ENCODE measurements at places on chromosomes 2 and 18.
A peak's percentile ranks its signal among the peaks of the same experiment; 100 is the strongest.

- DNase-seq, result no peak
Observed at GRCh38 chr2:24881623-24882022, 38.4 kb downstream of the ADCY3 start.

DNA sequence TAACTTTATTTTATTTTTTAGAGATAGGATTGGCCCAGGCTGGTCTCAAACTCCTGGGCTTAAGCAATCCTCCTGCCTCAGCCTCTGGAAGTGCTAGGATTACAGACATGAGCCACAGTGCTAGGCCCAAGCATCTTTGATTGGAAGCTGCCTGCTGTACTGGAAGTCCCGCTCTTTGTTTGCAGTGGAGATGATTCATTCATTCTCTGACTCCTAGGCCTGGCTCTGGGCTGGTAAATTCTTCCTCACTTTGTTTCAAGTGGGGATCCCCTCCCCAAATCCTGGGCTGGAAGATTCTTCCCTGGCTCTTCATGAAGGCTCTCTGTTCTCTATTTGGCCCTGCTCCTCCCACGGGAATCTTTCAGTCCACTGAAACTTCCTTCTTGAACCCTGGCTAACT lies 81.9 kb downstream of the NEURL3 start:
- no peak for DNase-seq

GRCh38 chr18:48310999-48311398 lies 98.2 kb downstream of the ZBTB7C start:
- no peak for DNase-seq

DNA sequence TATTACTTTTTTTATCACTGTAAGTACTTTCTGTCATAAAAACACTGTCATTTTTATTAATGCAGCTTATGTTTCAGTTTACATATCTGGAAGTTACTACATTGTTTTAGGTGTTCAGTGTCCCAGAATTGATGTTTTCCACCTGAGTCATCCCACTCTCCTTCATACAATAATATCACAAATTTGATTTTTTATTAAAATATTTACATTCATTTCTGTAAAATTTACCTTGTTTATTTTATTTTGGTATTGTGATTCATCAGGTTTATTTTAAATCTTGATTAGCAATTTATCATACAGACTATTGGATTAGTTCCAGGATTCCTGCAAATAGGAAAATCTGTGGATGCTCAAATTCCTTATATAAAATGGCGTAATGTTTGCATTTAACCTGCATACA lies 1662.9 kb downstream of the SUCLG1 start:
- no peak for DNase-seq

- DNase-seq, result no peak
Observed at GRCh38 chr2:147031897-147032296, 812.9 kb upstream of the ACVR2A start.

DNA sequence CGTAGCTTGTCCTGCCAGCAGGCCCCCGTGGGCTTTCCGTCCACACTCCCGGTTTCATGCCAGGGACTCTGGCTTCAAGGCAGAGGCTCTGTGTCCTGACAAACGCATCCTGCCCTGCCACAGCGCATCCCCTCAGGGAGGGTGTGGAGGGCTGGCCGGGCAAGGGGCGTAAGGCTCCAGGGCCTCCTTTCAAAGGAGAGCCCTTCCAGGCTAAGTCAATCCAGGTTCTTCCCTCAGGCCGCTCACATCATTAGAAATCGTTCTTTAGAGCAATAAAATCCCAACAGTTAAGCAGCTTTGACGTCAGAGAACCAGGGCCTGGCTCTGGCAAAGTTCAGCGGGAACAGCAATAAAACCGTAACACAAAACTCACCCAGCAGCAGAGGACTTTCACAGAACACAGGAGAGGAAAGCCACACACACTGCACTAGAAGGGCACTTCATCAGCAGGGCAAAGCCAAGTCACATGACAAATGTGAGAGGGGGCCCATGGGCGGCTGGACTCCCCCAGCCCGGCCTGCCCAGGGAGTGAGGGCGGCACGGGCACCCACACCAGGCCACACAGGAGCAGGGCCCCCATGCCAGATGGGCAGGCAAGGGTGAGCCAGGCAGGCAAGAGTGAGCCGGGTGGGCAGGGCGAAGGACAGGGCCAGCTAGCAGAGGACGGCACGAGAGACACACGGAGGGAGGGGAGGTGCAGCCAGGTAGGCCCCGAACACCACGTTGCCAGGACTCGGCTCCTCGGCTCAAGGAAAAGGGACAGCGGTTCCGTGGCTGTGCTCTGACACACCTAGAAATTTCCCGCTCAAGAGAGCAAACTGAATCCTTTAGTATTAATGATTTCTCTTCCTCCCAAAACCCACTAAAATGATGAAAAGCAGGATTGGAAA lies 52.0 kb downstream of the HDAC4 start:
- no peak for DNase-seq

DNA sequence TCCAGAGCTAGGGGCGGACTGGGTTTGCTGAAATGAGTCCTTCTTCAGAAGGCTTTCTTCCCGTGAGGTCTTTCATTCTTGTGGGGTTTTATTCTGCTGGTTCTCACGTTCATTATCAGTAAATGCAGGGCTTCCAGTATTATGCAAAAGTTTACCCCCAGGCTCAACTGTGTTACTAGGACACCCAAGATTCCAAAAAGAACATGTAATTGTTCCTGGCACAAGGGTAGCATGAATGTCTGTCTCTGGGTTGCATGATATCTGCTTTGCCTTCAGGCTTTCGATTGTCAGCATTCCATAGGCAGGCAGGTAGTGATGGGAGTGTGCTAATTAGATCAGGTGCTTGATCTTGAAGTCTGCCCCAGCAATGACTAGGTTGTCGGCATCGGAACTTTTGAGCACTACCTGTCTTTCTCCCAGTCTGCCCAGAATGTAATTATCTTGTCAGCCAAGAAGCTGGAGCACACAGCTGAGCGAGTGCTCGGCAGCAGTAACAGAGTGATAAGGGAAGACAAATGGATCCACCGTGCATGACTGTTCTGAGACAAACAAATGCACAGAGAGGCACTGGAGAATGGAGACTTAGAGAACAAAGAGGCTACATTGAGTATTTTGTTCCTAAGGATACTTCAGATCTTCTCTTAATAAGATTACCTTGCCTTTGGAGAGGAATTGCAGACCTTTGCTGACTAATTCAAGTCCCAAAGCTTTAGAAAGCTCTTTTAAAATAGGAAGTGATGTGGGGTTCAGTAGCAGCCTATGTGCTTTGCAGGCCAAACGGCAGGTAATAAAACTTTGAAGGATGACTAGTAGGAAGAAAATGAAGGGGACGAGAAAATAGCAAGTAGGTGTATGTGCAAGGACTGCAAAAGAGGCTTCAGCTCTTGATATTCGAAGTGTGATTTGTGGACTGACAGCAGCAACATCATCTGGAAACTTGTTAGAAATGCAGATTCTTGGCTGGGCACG lies 41.9 kb downstream of the ITGB6 start:
- no peak for DNase-seq

DNA sequence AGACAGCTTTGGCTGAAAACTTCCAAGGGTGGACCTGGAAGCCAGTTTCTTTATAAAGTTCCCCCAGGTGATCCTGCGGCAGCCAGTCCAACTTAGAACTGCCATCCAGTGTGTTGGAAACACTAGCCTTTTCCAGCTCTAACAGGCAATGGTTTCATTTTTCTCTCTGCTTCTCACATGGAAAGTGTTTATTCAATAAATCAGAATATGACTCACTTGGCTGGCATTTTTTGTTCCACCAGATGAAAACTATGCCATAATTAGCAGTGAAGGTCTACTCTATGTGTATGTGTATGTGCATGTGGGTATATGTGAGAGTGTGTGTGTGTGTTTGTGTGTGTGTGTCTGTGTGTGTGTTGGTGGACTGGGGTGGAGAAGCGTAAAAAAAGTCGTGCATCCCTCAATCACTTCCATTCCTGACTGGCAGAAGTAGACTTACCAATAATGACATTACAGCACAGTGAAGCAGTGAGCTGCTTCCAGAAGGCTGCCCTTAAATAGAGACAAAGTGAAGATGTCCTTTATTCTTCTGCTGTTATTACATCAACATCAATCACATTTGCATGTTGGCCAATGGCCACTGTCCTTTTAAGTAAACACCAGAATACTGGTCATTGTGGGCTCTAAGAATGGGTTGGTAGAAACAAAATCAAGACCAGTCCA lies 90.9 kb upstream of the SETBP1 start:
- DNase-seq, result no peak

- DNase-seq, result no peak
Observed at GRCh38 chr2:240397542-240397916, 37.9 kb upstream of the GPC1 start.

GRCh38 chr18:48814490-48815178 lies 136.1 kb downstream of the SMAD7 start:
- no peak for DNase-seq

DNA sequence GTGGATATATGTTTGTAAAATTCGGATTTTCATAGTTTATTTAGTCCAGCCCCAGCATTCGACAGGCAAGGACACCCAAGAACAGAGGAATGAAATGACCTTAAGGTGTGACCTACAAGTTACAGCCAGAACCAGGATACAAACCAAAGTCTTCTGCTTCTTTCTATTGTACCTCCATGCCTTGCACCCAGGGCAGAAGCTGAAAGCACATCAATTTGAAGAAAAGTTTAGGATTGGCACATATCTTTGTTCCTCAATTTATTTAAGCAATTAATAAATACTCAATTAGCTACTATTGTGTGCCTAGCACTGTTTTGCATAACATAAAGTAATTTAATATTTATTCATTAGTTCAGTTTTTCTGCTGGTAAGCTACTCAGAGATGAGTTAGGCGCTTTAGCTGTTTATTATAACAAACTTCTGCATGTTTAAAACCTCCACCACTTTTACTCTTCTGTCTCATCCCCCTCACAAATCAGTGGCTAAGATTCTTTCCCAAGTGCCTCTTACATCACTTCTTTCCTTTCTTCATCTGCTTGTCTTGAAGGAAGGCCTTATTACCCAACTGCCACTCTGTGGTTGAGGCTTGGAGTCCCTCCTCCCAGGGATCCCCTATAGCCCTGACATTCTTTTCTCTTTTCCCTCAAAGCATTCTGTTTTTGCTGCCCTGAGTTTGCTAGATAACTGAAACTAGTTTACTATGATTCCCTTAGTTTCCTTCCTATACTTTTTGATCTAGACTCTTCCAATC lies 37.1 kb upstream of the DARS1 start:
- DNase-seq, result no peak

DNA sequence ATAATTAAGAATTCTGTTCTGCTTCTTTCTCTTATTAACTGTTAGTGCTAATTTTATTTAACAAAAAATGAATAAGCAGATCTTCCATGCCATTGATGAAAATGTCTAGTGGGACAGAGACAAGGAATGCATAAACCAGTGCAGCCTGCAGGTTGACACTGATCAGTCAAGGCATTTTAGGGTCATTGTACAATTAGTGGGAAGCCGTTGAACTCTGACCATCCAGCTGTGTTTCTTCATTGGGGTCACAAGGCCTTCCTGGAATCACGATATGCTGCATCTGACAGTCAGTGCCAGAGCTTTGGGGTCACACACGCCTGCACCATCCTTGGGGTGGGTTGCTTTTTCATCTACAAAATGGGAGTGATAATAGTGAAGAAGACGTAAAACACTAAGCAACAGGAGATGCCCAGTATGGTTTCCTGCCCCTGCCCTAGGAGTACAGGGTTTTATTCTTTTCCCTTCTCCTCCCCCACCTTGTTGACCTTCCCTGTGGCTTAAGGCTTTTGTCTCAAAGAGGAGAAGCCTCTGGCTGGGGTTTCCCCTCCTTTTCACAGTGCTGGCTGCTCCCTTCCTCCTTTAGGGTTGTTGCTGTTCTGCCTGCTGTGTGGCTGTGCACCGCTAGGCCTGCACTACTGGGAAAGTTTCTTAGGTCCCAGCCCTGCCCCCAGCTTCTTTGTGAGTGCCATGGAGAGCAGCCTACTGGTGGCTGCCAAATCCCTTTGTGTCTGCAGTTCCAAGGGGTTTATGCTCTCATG lies 245.6 kb downstream of the TPGS2 start:
- DNase-seq, result no peak

GRCh38 chr2:85611705-85612587 lies at the start of gene C2orf68:
TSS of gene C2orf68 (minus strand) at chr2:85612066. CDS start at chr2:85611984, 82 bp downstream.
- peak; percentile 49 for DNase-seq

GRCh38 chr2:232321156-232321816 lies 57.3 kb upstream of the ALPP start:
- no peak for DNase-seq

DNA sequence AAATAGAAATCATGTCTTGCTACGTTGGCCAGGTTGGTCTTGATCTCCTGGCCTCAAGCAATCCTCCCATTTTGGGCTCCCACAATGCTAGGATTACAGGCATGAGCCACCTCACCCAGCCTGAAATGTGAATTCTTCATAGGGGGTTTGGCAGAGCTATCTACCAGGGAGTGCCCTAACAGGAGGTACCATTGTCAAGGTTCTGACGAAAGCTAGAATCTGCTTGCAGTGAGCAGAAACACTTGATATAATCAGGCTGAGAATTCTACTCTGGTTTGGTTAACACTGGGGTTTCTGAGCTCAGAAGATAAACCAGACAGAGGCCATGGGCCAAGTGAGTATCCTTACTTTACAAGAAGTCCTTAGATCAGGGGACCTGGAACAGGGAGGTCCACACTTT lies 7.2 kb upstream of the LAMA3 start:
- no peak for DNase-seq

DNA sequence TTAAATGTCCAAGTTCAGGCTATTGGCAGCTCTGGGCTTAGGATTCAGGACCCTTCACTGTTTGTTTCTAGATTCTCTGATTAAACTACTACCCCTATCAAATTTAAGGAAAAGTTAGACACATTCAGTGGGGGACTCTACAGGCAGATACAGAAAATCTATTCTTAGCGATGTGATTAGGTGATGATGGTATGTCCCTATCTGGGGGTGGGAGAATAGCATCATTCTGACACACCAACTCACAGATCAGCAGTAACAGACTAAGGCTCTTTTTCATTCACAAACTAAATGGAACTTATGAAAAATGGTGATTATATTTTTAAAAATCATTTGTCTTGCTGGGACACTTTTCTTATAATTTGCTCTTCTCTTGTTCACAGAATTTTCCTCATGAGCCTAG lies 232.9 kb upstream of the CDH2 start:
- DNase-seq, result no peak

GRCh38 chr18:66317243-66318090 lies 286.4 kb downstream of the CDH19 start:
- DNase-seq, result no peak

DNA sequence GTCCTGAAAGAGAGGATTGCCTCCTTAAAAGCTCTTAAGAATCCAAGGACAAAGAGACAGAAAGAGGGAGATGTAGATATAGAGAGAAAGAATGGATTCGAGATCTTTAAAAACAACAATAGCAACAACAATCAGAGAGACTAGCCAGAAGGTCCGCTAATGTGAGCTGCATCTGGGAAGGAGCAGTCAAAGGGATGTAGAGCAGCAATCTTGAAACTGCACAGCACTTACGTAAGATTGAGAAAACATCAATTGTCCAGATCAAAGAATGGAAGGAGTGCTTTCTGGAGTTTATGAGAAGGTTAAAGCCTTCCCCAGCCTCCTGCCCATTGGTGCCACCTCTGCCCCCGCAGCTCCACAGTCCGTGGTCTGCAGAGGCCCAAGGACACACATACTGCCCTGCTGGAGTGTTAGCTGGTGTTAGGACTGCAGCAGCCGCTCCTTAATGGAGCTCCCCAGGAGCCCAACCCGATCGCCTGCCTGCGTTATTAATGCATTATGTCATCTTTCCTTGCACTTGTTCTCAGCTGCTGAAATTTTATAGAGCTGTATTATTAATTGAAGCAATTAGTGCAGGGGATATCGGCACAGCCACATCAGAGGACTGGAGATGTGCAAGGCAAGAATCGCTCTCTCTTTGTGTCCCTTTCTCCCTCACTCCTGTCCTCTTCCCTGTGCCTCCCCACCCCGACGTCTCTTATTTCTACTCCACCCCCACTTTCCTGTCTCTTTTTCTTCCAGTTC lies 94.2 kb upstream of the STPG4 start:
- no peak for DNase-seq
